ENCODE measurements at places on chromosomes 1 and 21.

DNA sequence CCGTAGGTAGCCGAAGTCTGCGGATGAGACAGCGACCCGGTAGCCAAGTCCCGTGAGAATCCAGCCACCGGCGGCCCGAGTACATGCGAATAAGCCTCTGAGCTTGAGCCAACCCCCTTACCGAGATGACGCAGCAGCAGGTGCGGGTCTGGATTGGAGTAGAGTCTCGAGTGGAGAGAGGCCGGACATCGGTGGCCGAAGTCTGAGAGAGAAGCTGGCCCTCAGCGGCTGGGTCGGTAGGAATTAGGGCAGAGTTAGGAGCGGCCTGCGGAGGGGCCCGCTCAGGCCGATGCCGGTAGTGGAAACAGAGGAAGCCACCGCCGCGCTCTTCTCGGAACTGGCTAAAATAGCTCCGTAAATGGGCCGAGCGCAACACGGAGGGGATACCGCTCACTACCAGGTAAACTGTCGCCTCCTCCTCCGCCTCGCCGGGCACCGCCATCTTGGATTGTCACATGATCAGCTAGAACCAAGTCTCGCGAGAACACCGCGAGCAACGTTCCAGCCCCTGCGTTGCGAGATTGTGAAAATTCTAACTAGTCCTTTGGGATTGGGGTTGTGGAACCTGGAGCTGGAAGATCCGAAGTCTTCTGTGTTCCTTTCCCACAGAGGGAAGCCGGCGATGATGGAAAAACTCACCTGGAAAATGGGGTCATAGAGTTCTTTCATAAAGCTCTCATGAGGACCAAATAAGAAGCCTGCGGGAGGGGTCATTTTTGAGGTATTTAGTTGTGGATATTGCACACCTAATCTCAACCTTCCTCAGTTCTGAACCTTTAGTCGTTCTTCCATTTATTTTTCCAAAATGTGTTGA is at the start of gene GPATCH3:
TSS of gene GPATCH3 (minus strand) at position 467 of the 814 bp plus-strand sequence. CDS start at position 442, 25 bp downstream.
- DNase-seq = peak; percentile 88

- DNase-seq = no peak
Measured at GRCh38 chr21:32359719-32360260, 33.0 kb downstream of the URB1 start.

- no peak for DNase-seq
Measured at GRCh38 chr1:110734133-110734680, 59.5 kb upstream of the KCNA3 start.

DNA sequence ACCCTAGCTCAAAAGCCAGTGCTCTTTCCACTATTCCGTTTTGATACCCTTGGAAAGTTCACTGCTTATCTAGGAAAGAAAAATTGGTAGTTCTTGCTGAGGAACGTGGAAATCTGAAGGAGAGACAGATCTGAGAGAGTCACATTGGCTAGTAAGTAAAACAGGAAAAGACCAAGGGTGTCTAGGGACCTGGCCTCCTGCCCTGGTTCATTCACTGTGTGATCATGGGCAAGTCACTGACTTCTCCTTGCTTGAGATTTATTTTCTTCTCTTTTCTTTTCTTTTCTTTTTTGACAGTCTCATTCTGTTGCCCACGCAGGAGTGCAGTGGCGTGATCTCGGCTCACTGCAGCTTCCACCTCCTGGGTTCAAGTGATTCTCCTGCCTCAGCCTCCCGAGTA is 90.8 kb downstream of the NFIA start:
- no peak for DNase-seq

GRCh38 chr1:2429780-2430591 is 17.6 kb upstream of the PEX10 start:
- DNase-seq = no peak

GRCh38 chr1:104718752-104719151 is 969.1 kb downstream of the AMY1C start:
- no peak for DNase-seq

GRCh38 chr1:77652268-77652667 is 30.2 kb downstream of the ZZZ3 start:
- no peak for DNase-seq

GRCh38 chr1:64469977-64470664 is at the start of gene CACHD1:
Gene CACHD1, plus strand, starts transcription at chr1:64470129. Its CDS starts 616 bp downstream, at chr1:64470745.
- DNase-seq = peak; percentile 53

GRCh38 chr1:41751804-41752513 is 166.8 kb downstream of the HIVEP3 start:
- no peak for DNase-seq

- no peak for DNase-seq
Measured at GRCh38 chr1:69752831-69753230, 185.1 kb downstream of the LRRC7 start.

GRCh38 chr1:20375563-20375962 is 84.9 kb downstream of the VWA5B1 start:
- no peak for DNase-seq

DNA sequence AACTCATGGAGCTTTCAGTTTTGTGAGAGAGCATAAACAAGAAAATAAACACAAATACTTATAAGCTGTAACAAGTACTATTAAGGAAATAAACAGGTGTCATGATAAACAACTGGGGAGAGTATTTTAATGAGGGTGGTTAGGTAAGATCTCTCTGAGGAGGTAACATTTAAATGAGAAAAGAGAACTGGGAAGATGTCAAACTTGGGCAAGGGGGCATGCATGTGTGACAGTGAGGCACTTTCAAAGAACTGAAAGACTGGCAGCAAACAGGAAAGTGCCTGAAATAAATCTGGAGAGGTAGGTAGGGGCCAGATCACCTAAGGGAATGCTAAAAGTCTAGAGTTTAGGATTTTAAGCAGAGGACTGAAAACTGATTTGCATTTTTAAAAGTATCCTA is 37.8 kb downstream of the NSL1 start:
- no peak for DNase-seq

DNA sequence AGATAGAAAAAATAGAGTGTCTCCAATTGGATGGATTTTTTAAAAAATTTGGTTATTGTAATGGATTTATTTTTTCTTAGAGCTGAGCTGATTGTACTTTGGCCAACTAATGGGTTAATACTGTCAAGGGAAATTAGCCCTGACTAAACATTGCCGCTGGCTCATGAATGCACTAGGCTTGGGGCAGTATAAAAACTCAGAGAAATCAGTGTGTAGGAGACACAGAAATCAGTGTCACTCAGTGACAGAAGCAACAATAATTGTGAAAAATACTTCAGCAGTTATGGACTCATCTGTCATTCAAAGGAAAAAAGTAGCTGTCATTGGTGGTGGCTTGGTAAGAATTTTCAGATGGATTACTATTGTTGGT is at the start of gene KMO:
TSS of gene KMO (plus strand) at position 217 of the 370 bp plus-strand sequence. CDS start at position 284, 67 bp downstream.
- no peak for DNase-seq

All from activated CD4-positive, alpha-beta T cell treated with anti-CD3 and anti-CD28 coated beads, Interleukin-2, amount 50 U/mL, for 4 hours (primary cell).